ENCODE measurements at places on chromosomes 7 and 10.

GRCh38 chr7:115019882-115020605 lies 98.2 kb downstream of the MDFIC start:
- peak; percentile 72 for DNase-seq

DNA sequence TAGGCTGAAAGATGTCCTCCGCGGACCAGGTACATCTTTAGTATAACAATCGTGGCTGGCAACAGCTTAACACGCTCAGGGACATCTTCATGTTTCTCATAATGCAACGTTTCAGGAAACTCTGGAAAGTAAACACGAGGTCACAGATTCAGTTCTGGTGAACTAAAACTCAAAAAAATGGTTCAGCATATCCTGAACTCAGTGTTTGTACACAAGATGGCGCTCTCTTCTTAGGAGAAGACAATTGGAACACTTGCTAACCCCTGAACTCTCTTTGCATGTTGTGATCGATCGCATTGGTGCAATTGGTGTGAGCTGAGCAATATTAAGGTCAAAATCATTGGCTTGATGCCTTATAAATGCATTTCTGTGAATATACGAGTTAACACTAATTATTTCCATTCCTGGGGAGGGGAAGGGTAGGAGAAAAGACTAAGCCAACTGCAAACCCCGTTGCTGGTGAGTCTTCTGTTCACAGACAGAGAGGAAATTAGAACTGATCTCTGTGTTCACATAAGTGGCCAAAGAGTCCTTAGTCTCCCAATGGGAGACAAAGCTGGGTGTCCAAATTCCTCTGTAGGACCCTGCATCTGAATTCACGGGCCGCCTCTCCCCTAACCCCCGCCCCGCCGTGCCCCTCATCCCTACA lies 52.6 kb upstream of the FAM180A start:
- peak; percentile 85 for DNase-seq

DNA sequence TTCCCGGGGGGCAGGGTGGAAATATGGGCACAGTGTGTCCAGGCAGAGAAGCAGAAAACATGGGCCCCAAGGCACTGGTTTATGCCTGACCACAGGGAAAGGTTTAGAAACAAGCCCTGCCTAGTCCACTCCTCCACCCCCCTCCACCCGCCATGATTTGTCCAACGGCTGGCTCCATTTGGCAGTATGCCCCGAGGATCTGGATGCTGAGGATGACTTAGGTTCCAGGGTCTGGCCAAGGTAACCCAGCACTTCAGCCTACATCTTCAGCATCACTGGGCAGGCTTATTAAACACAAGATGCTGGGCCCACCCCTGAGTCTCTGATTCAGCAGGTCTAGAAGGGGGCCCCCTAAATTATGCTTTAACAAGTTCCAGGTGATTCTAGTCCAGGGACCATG lies 121.9 kb downstream of the RALA start:
- DNase-seq, result no peak

DNA sequence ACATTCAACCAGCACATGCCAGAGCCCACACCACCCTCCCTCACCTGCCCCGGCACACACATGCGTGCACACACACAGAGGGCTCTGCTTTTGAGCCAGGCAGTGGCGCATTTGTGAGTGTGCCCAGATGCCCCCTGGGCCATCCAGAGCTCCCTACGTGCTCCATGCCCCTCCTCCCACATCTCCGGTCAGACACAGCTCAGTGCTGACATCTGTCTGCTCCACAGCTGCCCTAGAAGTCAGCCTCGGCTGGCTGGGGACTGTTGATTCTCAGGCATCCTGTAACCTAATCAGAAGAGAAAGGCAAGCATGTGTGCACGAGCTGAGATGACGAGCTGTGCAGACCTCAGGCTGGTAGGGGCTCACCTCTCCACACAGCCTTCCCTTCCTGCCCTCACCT lies 135.1 kb downstream of the ZMIZ1 start:
- no peak for DNase-seq

GRCh38 chr7:3064067-3064466 lies 20.4 kb upstream of the CARD11 start:
- no peak for DNase-seq

- no peak for DNase-seq
Observed at GRCh38 chr7:2927592-2927991, 83.5 kb upstream of the GNA12 start.

DNA sequence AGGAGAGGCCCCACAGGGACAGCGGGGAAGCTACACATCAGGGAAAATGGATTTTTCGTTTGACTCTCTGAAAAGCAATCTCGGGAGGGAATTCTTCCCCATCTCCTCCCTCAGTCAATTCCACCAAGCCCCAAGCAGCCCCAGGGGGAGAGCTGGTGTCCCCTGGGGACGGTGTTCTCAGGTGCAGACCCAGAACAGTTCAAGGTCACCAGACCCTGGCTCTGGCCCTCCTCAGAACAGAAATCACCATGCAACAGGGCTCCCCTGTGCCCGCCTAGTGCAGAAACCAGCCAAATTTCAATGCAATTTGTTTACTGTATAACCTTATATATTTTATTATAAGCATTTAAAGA lies 34.1 kb downstream of the GSDME start:
- no peak for DNase-seq

GRCh38 chr10:129096065-129096984 lies 370.7 kb upstream of the MGMT start:
- no peak for DNase-seq

DNA sequence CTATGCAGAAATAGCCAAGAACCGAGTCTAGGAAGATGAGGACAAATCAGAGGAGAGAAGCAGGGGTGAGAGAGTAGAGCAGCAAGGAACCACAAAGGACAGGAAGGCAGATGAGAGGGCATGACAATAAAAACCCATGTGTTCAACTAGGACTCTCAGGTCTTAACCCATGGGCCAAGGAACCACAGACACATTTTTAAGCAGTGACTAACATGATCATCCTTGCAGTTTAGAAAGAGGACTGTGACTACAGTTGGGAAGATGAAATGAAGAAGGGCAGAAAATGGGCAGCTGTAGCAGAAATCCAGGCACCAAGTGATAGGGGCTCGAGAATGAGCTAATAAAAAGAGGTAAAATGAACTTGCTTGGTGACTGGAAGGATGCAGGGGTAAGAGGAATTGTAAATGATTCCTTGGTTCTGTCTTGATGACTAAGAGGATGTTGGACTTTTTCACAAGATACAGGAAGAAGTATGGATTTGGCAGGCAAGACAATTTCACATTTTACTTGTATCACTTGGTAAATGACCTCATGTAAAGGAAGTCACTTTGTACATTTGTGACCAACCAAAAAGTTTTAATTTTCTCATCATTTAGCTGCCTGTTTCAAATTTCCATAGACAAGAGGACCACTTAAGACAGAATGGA lies 22.8 kb downstream of the SGMS1 start:
- DNase-seq, result peak; percentile 50

DNA sequence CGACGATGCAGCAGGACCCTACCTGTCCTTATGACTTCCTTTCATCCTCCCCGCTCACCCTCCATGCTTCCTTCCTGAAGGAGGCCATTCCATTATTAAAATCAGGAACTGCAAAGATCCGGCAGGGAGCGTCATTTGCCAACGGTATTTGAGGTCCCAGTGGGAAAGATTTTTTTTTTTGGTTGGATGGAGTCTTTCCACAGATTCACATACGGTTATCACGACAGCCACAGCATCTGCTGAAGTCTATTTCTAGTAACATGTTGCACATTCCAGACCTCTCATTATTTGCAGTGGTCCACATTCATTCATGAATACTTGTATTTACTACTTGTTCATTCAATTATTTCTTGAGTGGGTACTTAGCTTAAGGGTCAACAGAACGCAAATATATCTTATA lies 94.7 kb upstream of the LYZL2 start:
- no peak for DNase-seq

GRCh38 chr7:28269700-28270361 lies 89.2 kb upstream of the JAZF1 start:
- DNase-seq, result no peak

GRCh38 chr10:6279540-6280267 lies 77.0 kb downstream of the PFKFB3 start:
- no peak for DNase-seq

GRCh38 chr7:42567051-42567450 lies 330.0 kb upstream of the GLI3 start:
- no peak for DNase-seq

DNA sequence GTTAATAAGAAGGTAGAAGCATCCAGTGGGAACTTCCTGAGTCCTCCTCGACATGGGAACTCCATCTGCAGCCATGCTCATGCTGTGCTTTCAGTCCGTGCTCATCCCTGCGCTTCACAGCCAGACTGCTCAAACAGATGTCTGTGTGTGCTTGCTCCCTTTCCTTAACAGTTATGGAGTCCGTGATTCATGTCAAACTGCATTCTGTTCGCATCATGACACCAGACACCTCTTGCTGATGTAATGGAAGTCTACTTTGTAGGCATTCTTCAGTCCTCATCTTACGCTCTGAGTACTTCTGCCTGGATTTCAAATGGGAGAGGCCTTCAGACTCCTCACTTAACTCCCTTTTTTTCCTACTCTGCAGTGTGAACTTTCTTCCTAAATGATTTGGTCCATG lies 304.9 kb downstream of the SUGCT start:
- no peak for DNase-seq

- no peak for DNase-seq
Observed at GRCh38 chr10:130938051-130938450, 373.5 kb downstream of the TCERG1L start.

DNA sequence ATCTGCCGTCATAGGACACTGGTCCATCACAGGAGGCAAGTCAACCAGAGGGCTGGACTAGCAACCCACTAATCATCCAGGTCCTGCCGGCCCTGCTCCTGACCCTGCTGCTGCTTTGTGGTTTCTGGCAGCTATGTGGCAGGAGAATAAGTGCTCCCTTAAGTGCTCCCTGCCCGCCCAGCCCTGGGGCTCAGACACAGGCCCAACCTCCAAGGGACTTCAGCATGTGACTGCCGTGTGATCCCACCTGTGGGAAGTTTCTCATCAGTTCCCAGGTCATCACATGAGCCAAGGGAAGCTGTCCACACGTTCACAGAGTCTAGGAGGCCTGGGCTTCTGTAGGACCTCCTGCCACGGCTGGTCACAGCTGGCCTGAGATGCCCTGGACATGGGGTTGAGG lies 34.2 kb upstream of the ZNF488 start:
- no peak for DNase-seq

GRCh38 chr7:54846273-54846672 lies 87.3 kb upstream of the SEC61G start:
- no peak for DNase-seq

DNA sequence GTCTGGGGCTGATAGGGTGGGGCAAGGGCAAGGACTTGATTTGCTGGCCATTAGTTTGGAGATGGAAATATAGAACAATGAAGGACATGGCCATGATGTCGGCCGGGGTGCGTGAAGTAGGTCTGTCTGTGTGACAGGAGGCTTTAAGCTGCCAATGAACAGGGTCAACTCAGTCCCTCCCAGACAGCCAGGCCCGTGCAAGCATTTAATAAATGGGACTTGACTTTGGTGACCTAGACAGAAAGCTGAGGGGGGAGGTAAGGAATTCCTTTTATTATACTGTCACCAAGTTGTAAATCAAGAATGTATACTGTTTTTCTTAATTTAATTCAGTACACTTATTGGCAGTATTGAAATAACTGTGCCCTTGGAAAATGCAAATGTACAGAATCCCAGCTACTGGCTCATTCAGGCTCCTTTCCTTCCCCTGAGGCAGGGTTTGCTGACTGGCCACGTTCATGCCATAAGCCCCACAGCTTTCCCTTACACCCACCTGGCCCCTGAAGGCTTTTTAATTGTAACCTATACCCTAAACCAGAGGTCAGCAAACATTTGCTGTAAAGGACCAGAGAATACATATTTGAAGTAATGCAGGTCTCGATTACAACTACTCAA lies 87.2 kb downstream of the WIPF3 start:
- DNase-seq, result no peak

- peak; percentile 87 for DNase-seq
Observed at GRCh38 chr7:22885797-22886261, 63.2 kb upstream of the TOMM7 start.

DNA sequence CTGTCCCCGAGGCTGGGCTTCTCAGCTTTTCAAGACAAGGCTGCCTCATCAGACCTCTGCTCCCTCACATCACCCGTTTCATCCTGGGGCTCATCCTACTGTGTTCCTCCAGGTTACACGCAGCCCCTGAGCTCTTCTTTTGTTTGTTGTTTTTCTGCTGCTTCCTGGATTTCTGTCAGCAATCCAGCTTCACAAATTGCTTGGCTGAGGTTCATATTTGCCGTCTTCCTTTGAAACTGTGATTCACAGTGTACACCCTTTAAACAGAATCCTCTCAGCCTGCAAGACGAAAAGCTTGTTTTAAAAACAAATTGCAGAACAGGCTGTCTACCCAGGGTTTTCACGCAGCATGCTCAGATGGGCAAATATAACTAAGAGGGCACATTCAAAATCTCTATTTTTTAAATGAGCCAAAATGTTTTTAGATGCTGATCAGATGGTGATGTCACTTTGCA lies 39.1 kb upstream of the PARD3 start:
- no peak for DNase-seq

DNA sequence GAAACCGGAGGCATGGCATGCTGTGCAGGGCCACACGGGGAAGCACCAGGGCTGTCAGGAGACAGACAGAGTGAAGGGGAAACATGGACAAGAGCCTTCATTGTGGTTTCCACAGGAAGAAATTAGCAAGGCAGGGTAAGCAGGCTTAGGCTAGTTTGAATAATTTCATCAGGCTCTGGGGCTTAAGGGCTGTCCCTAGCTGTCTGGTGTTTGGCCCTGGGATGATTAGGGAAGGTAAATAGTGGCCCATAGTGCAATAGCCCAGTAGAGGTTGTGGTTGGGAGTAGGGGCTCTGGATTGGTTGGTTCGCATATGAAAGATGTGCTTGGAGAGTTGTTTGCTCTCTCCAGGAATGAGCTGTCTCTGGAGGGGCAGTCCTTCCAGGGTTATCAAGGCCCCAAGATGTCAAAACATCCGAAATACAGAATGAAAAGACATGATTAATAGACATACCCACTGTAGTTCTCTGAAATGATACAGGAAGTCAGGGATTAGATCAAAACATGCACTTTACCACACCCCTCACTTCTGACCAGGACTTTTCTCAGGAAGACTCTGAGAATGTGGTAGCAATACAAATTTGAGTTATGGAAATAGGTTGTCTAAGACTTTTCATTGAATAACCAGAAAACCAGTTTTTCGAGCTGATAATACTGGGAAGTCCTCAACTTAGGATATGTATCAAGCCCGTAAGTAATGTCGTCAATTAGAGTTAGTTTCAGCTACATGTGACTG lies 224.9 kb upstream of the NFE2L3 start:
- no peak for DNase-seq

GRCh38 chr10:132722394-132723329 lies 63.3 kb downstream of the NKX6-2 start:
- DNase-seq, result no peak

- DNase-seq, result no peak
Observed at GRCh38 chr7:106290319-106290718, 5.5 kb upstream of the NAMPT start.

- no peak for DNase-seq
Observed at GRCh38 chr7:129886167-129886817, 66.5 kb downstream of the UBE2H start.

DNA sequence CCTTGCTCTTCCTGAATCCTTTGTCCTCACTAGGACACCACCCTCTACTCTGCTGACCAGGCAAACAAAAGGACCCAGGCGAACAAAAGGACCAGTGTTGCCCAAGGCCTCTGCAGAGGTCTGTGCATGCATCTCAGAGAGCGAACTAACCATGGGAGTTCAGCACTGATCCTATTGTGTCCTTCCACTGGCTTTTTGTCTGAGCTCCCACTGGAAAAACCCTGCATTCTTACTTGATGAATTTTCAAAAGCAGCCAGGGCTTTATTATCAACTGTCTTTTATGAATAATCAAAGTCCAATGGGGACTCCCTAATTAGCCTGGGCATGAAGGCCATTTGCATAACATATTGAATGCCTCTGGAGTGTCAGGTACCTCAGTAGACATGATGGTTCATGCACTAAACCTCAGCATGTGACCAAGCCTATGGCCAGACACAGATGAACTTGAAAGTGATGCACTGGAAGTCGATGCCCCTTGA lies 140.6 kb downstream of the KCNMA1 start:
- DNase-seq, result no peak
